Stimulated activated CD4-positive, alpha-beta T cell treated with anti-CD3 and anti-CD28 coated beads, Interleukin-2, amount 100 ng/mL, for 4 hours (primary cell): ENCODE measurements at places on chromosomes 5 and 9.

DNA sequence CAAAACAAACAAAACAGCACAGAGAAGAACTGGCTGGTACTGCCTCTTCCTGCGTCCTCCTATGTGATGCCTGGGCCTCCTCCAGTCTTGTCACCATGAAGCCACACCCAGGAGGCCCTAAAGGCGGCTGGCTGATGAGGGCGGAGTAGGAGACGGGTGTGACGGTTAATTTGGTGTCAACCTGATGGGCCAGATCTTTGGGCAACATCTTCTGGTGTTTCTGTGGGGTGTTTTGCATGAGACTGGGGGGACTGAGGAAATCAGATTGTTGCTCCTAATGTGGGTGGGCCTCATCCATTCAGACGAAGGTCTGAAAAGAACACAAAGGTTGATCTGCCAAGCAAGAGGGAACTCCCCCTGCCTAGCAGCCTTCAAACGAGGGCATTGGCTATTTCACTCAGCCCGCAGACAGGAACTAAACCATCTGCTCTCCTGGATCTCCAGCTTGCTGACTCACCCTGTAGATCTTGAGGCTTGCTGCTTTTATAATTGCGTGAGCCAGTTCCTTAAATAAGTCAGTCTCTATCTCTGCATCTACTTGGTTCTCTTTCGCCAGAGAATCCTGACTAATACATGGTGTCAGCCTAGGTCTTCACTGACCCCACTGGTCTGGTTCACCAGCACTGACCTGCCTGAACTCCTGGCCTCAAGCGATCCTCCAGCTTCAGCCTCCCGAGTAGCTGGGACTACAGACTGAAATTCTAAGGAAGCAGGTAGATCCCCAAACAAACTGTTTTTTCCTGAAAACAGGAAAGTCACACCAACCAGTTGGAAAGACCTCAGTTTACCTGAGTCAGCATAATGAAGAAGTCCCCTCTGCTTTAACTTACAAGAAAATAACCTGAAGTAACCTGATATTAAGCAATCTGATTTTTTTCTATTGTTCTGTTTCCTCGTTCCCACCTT lies 12.8 kb upstream of the ZFP62 start:
- no peak for DNase-seq

DNA sequence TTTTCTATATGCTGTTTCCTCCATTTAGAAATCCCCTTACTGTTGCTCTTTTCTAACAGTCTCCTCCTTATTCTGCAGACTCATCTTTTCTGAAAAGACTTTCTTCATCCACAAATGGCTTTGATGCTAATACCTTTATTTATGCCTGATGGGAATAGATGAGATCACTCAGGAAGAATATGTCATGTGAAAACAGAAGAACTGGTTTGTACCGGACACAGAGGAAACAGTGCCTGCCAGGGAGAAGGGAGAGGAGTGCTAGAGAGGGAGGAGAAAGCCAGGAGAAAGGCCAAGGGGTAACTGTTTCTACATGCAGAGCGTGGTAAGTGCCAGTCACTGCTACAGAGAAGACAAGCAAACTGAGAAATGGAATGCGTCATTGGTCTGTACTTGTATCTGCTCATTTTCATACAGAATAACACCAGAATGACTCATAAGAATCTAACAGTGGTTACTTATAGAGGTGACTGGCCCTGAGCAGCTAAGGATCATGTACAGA lies 45.9 kb upstream of the PJA2 start:
- DNase-seq, result no peak

- no peak for DNase-seq
Measured at GRCh38 chr5:171295801-171296200, 13.2 kb upstream of the TLX3 start.

DNA sequence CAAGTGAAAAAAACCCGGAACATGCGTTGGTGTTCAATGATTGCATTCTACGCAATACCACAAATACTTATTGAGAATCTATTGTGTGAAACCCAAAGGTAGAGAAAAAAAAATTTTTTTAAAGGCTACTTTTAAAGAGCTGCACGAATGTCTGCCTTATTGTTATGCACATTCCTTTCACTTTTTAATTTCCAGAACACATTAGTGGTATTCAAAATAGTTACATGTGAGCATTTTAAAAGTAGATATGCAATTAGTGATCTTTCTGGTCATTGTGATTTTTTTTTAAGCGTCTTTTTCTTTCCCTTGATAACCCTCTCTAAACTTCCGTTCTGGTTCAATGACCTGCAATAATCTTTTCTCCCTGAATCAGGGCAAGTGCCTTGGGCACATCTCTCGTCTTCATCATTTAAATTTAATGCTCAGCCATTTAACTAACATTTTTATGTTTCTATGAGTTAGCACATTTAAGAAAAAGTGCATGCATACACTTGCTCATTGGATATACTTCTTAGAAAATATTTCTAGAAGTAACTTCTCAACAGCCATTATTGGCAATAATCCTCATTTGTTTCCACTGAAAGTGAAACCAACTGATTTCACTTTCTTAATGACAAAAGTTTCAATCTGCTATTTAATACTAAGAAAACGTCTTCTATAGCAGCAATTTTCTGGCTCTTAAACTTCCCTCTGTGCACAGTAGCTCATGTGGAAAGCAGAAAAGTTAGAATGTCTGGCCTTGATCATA lies 80.3 kb downstream of the CDH6 start:
- DNase-seq, result no peak

GRCh38 chr9:112360047-112360804 lies 19.7 kb upstream of the HSDL2 start:
- no peak for DNase-seq

GRCh38 chr5:140591747-140592372 lies 27.2 kb downstream of the SLC35A4 start:
- DNase-seq, result no peak

GRCh38 chr5:93240228-93240834 lies 340.7 kb downstream of the NR2F1-AS1 start:
- DNase-seq, result no peak

DNA sequence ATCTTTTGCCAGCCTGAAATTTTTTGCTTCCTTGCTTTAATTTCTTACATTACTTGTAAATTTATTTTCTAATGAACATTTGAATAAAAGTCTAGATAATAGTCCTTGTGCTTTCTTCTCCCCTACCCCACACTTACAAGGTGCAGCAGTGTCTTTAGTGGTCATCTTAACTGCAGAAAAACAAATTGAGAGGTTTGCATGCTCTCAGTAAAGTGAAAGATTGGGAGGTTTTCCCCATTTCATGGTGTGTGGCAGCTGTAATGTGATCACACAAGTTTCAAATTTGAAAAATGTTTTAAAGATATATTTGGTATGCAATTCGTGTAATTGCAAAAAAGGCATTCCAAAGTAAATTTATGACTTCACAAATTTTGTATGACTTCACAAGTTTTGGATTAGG lies 14.7 kb downstream of the APC start:
- DNase-seq, result no peak

GRCh38 chr9:135098400-135099105 lies 11.1 kb downstream of the OLFM1 start:
- no peak for DNase-seq

GRCh38 chr5:66872736-66873331 lies 276.6 kb downstream of the MAST4 start:
- DNase-seq, result no peak

DNA sequence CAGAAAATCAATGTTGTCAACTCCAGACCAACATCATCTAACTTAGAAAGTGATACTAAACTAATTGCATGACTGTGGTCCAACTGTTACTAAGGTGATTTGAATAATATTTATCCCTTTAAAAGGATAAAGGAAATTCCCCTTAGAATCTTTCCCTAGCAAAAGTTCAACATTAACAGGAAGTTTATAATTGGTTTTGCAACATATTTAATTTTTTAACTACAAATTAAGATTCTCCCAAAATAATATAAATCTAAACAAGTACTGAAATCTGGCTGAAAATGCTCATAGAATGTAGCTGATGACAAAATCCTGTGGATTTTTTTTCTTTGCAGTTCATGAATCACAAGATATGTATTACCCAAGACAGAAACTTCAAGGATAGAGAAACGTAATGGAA lies 151.4 kb downstream of the LPAR1 start:
- no peak for DNase-seq
